ENCODE measurements at places on chromosomes 5 and 9. TPM values are rescaled to one million over a fixed set of nuclear protein-coding genes. Genes with fewer than 3 reads are reported as not detected.

DOLK gene
- total RNA-seq: 31.6 TPM

PTPA gene
- total RNA-seq: 93.3 TPM

LHFPL2 gene
- 19.3 TPM for total RNA-seq

ADGRD2 gene
- total RNA-seq: not detected

FCN2 gene
- not detected for total RNA-seq

OBP2B gene
- not detected for total RNA-seq

CAPSL gene
- not detected for total RNA-seq

LTC4S gene
- total RNA-seq: not detected

MLANA gene
- total RNA-seq: not detected

LECT2 gene
- total RNA-seq: not detected

ARL14EPL gene
- not detected for total RNA-seq
